AML-193 (cell line): ENCODE measurements at places on chromosomes 11 and 22.

DNA sequence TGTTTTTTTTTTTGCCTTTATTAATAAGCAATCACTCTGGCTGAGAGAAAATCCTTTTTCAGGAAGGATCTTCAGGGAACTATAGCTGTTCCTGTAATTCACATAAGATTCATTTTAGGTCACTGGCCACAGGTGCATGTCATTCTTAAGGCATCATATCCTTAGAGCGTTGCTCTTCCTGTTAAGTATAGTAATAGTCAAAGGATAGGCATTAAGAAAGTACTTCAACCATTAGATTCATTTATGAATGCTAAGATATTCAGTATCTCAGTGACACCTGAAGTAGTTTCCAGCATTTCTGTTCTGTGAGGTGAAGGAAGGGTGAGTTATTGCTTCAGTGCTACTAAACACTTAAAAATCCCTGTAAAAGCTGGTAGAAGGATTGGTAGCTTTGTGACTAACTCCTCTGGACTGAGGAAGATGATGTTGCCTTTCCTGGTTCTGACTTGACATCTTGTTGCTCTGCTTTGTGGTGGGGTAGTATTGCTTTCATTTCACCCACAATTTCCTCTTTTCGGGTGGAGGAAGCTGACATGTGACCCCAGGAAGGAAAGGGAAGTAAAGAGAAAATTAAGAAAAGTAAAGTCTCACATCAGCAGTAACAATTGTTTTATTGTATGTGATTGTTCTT, 34.7 kb downstream of the RNF169 start:
- DNase-seq, result peak; percentile 94

DNA sequence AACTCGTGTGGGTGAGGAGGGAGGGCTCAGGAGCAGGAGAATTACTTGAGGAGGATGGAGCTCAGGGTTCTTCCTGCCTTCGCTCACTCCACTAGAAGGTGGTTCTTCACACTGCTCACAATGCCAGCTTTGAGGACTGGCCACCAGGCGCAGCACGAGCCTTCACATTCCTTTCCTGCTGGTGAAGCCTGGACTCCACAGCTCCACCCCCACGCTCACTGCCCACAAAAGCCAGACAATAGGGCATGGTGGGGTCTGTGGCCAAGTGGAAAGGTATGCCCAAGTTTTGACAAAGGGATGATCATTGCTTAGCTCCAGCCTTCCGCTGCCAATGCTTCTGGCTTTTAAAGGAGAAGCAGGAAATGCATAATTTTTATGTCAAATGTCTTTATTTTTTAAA, 58.0 kb upstream of the FADD start:
- no peak for DNase-seq

- no peak for DNase-seq
Observed at GRCh38 chr11:19160847-19161246, 40.9 kb downstream of the CSRP3 start.

GRCh38 chr11:65262381-65262680, 569 bp downstream of the POLA2 start:
- DNase-seq, result no peak

DNA sequence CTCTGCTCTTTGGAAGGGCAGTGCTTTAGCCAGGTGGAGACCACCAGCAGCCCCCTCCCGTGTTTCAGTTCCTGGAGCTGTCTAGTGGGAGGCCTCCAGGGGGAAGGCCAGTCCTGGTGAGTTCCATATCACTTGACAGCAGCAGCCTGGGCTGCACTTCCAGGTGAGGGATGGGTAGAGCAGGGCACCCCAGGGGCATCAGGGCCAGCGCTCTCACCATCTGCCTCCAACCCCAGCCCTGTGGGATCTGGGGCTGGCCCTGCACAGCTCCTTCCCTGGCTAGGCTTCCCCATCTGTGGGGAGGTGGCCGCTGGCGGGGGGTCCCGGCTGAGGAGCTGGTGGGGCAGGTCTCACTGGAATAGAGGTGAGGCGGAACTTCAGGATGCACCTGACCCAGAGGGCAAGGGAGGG, 60.5 kb downstream of the MORC2 start:
- DNase-seq, result no peak

GRCh38 chr11:15730263-15730994, 615.7 kb downstream of the INSC start:
- DNase-seq, result no peak

- DNase-seq, result no peak
Observed at GRCh38 chr11:117820071-117820470, 4.5 kb downstream of the FXYD2 start.

- DNase-seq, result no peak
Observed at GRCh38 chr11:125975634-125976033, 29.8 kb downstream of the VSIG10L2 start.

- no peak for DNase-seq
Observed at GRCh38 chr11:92870196-92870832, 99.1 kb upstream of the MTNR1B start.

DNA sequence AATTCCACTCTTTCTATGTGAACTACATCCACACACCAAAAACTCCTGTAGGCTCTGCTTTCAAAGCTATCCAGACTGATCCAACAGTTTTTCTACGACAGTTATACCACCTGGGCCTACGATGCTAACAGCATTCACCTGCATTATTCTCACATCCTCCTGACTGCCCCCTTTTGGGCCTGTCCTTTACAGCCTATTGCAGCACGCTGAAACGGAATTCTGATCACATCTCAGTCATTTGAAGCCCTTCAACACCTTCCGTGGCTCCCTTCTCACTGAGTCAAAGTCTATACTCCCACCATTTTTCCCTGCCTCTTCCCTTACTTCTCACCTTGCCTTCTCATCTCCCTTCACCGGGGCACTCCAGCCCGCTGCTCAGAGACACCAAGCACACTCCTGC, 791.3 kb upstream of the KIRREL3 start:
- no peak for DNase-seq

DNA sequence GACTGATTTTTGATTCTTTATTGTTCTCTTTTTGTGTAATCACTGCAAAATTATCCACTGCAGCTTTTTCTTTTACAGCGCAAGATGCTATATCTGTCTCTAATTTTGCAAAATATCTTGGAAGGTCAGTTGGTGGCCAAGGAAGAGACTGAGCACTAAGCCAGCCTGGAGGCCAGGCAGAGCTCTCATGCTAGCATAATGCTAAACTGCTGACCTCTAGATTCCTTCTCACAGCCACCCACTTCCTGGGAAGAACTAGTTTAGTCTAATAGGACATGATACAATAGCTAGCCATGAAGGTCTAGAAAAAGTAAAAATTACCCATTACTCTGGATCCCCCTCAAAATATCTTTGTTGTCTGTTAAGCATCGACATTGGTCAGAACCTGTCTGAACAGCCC, 227.2 kb upstream of the ARHGAP20 start:
- no peak for DNase-seq

DNA sequence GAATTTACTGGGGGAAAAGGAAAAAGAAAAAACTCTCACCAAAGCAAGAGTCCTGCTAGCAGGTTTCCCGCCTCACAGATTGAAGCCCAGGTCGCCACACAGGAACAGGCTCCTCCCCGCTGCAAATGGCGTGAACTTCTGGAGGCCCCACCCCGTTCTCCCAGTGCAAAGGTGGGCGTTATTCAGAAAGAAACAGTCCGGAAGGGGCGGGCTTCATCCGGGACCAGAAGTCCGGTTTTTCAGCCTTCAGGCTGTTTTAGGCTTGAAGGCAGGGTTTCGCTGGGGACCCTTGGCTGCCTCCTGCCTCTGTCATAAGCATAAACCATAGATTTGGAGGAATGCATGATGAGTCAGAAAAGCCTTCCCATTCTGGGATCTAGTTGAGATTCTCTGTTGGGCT, 148.3 kb upstream of the POU2AF2 start:
- no peak for DNase-seq

GRCh38 chr11:64007629-64008282, 21.5 kb downstream of the OTUB1 start:
- DNase-seq, result no peak

DNA sequence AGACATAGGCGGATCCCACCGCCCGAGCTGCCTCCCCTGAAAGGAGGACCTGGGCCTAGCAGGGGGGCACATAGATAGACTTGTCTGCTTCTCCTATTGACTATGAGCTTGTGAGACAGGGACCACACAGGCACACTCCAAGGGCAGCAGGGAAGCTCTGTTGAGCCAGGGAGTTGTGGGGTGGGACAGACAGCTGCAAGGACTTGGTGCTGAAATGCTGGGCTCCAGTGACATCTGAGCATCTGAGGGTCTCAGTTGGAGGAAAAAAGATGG, 53.4 kb upstream of the ANO1 start:
- DNase-seq, result no peak

DNA sequence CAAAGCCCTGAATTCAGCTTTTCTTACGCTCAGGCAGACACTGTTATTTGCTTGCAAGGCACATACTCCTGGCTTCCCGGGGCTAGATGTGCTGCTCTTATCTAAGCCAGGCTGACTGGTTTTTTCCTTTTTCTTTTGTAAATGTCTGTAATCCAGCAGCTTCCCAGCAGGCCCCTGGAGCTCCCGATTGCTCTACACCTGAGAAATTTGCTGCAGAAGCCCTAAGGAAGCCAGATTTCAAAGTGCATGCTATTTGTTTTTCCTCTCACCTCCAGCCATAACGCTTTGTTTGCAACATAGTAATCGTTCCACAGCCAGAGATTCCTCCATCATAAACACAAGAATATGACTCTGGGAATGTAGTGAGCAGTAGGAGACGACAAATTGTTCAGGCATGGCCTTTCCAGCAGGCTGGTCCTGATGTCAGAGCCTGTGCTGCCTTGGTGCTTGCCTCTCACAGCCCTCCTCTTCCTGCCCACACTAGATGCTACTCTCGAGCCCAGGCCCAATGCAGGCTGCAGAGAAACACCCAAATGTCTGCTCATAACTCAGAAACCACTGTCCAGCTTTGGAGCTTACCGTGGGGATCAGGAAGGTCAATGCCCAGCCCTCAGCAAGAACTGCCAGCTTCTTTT, 54.7 kb upstream of the SLC6A5 start:
- DNase-seq, result no peak

- no peak for DNase-seq
Observed at GRCh38 chr11:128745311-128746136, 51.7 kb downstream of the FLI1 start.

GRCh38 chr11:111047374-111047773, 198.2 kb upstream of the POU2AF2 start:
- no peak for DNase-seq

GRCh38 chr22:45846952-45847351, 130.0 kb downstream of the WNT7B start:
- no peak for DNase-seq
